ENCODE measurements at places on chromosomes 5 and 9.

- DNase-seq, result no peak
Observed at GRCh38 chr9:25537808-25538207, 140.4 kb downstream of the TUSC1 start.

GRCh38 chr9:97384406-97385262 is 27.3 kb upstream of the TDRD7 start:
- no peak for DNase-seq

- DNase-seq, result no peak
Observed at GRCh38 chr5:25991639-25992038, 1046.7 kb downstream of the CDH9 start.

- DNase-seq, result no peak
Observed at GRCh38 chr5:170945275-170945674, 83.5 kb downstream of the RANBP17 start.

DNA sequence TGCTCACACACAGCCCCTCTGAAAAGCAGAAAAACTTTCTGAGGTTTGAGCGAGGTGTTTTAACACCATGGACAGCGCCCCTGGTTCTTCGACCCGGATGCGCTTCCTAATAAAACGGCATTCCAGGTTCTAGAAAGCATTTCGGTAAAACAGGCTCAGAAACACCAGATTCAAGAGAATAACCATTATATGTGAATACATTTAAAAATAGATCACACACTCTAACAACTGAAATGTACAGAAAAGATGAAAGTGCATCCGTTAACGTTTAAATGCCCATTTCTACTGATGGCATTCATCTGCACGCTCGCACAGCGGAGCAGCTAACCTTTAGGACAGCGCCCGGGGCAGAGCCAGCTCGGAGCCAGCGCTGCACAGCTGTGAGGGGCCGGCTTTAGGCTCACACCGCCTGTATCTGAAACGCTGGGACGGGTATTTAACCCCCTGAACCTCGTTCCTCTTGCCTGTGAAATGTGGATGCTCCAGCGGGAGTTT is 26.3 kb upstream of the TENT4A start:
- peak; percentile 56 for DNase-seq

GRCh38 chr9:114662081-114662989 is 4.7 kb upstream of the TEX53 start:
- DNase-seq, result peak; percentile 64

GRCh38 chr5:147712598-147712997 is 69.9 kb downstream of the JAKMIP2 start:
- DNase-seq, result no peak

GRCh38 chr5:53479045-53479589 is 1.3 kb upstream of the FST start:
- DNase-seq, result no peak

DNA sequence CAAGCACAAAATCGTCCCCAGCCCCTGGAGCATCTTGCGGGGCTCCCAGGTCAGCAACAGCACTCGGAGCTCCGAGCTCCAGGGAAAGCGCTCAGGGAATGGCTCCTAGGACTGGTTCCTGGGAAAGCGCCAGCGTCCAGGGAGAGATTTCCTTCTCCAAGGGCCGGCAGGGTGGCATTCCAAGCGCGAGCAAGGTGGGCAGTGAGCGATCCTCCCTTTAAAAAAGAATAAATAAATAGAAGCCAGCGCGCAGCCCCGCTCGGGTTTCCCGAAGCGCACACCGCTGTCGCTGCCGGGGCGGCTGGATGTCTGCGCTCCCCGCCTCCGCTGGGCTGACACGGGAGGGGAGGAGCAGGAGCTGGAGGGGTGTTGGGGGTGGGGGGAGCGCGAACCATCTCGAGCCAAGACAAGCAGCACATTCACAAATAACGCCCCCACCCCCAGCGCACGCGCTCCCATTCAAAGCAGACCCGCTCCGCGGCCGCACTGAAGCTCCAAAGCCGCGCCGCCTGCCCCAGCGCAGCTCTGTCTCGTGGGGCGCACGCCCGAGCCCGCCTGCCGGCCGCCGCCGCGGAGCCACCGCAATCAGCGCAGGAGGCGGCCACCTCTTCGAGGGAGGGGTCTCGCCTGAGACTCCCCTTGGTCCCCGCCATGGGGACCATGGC is 327.4 kb downstream of the SH3GL2 start:
- DNase-seq, result no peak

GRCh38 chr5:42950456-42951292 is 89.4 kb downstream of the ANXA2R start:
- DNase-seq, result peak; percentile 100

GRCh38 chr5:139148986-139149385 is 49.2 kb downstream of the SIL1 start:
- no peak for DNase-seq

GRCh38 chr5:181161534-181162175 is 14.3 kb downstream of the OR2V2 start:
- DNase-seq, result no peak

GRCh38 chr9:131583836-131584555 is 38.7 kb downstream of the PRRT1B start:
- DNase-seq, result no peak

DNA sequence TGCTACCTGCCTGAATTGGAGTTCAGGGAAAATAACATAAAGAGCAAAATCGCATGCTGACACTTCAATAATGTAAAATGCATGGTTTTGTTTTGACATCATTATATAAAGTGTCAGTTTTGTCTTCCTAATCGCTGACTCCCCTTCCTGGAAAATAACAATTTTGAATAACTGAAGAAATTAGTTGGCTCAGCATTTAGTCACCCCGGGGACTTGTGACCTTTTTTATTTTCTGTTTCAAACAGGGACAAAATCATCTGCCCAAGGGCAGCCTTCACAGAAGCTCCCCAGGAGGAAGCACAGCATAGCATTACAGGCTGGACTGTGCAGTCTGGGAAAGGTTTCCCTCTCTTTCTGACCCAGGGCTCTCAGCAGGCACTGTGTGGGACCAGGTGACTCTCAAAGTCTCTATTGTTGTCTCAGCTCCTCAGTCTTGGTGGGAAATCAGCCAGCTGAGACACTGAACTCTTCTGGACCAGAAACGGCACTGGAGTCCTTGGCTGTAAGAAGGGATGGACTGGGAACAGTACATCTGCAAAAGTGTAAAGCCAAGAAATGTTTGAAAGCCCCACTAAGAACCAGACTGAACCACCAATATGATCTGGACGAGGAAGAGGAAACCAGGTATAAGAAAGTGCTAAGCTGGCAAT is 671.3 kb upstream of the KLF4 start:
- no peak for DNase-seq

- no peak for DNase-seq
Observed at GRCh38 chr9:136795000-136795348, 1.2 kb upstream of the CCDC183 start.

DNA sequence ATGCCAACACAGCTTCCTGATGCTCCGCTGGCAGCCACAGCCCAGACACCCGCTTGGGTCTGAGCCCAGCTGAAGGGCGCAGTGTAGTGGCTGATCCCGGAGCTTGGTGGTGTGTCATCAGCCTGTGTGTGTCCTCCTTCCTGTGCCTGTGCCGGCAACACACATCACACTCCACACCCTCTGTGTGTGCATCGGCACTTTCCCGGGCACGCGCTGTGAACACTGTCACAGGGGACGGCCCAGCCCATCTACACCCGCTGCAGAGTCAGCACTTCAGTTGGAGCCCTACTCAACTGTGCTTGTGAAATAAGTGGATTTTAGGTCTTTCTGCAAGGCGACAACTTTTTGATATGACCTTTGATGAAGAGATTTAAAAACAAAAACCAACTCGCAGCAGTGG is 189.4 kb downstream of the IRX2 start:
- no peak for DNase-seq

- DNase-seq, result no peak
Observed at GRCh38 chr5:126438267-126438666, 15.1 kb downstream of the GRAMD2B start.

Data from ELR (cell line).